Mesothelial cell of epicardium (in vitro differentiated cells): ENCODE measurements at places on chromosomes 11 and 22. TPM values are rescaled to one million over a fixed set of nuclear protein-coding genes. Genes with fewer than 3 reads are reported as not detected.

- peak; percentile 37 for DNase-seq
Observed at GRCh38 chr11:69240332-69241074, 53.5 kb upstream of the MYEOV start.

OR5D16 gene
- not detected in 3 replicates for total RNA-seq

GRCh38 chr11:30019481-30019880, 2.7 kb upstream of the KCNA4 start:
- DNase-seq = no peak

P4HA3 gene
- total RNA-seq = 1.4 to 1.7 TPM (median 1.6 TPM) in 3 replicates

GRCh38 chr22:46540874-46541273, 3.5 kb upstream of the CELSR1 start:
- no peak for DNase-seq

CDHR5 gene
- total RNA-seq = 0.27 to 0.58 TPM (median 0.34 TPM) in 3 replicates

KCNE3 gene
- 4.3 to 5.1 TPM (median 5.0 TPM) in 3 replicates for total RNA-seq

DNA sequence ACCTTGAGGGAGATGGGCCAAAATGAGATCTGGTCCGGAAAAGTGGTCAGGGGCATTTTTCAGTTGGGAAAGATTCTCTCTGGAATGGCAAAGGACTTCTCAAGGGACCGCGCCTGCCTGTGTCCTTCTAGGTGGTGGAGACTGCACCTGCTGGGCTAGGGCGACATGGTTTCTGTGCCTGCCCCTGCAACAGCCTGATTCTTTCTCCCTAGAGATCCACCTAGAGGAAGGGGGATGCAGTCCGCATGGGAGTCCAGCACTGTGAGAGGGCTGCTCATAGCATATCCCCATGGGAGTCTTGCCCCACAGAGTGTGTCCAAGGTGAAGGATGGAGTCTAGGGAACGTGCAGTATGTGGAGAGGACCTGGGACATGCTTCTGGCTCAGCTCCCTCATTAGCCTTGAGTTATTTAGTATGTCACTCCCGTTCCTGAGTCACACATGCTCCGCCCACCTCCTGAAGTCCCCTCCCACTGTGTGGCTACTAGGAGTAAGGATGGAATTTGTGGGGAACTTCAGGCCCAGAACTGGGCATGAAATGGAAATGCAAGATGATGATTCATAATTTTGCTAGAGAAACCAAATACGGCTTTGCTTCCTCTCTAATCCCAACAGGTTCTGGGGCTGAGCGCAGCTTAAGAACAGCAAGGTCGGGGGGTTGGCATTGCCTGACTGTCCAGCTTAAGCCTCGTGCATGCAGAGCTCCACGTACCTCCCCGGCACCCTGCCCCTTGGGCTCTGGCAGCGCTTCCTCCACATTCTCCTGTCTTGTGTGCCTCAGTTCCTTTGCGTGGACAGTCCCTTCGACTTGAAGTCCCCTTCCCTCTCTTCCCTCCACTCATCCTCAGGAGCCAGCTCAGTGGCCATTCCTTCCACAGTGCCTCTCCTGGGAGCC, 35.0 kb downstream of the GRIK4 start:
- DNase-seq = no peak

- DNase-seq = no peak
Observed at GRCh38 chr11:106249617-106250239, 172.3 kb downstream of the AASDHPPT start.

- no peak for DNase-seq
Observed at GRCh38 chr22:42586381-42586780, 28.3 kb downstream of the POLDIP3 start.

KCNQ1OT1 gene
- total RNA-seq = 30.5 to 35.1 TPM (median 31.9 TPM) in 3 replicates

DNA sequence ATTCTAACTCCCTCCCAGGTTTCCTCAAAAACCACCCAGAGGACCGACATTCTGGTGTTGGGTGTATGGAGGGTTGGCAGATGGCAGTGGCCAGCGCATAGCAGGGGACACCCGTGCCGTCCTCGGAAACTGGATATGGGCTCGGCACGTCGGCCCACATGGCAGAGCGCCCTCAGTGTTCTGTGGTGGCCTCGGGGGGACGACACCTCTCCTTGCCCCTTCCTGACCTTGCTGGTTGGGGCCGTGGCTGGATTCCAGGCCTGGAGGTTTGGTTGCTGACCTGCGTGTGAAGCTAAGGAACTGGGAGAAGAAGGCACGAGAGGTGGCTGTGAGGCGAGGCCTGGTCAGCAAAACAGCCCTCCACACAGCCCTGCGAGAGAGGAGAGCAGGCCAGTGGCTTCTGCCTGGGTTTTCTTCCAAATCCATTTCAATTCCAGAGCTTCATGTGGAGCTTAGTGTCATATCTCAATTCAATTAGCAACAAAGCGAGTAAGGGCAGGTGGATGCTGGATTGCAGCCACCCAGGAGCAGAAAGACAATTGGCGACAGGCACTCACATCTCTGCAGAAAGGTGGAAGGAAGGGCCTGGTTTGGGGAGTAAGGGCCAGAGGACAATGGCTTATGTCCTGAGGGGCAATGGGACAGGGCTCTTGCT, 478.4 kb downstream of the BRD1 start:
- no peak for DNase-seq

DNA sequence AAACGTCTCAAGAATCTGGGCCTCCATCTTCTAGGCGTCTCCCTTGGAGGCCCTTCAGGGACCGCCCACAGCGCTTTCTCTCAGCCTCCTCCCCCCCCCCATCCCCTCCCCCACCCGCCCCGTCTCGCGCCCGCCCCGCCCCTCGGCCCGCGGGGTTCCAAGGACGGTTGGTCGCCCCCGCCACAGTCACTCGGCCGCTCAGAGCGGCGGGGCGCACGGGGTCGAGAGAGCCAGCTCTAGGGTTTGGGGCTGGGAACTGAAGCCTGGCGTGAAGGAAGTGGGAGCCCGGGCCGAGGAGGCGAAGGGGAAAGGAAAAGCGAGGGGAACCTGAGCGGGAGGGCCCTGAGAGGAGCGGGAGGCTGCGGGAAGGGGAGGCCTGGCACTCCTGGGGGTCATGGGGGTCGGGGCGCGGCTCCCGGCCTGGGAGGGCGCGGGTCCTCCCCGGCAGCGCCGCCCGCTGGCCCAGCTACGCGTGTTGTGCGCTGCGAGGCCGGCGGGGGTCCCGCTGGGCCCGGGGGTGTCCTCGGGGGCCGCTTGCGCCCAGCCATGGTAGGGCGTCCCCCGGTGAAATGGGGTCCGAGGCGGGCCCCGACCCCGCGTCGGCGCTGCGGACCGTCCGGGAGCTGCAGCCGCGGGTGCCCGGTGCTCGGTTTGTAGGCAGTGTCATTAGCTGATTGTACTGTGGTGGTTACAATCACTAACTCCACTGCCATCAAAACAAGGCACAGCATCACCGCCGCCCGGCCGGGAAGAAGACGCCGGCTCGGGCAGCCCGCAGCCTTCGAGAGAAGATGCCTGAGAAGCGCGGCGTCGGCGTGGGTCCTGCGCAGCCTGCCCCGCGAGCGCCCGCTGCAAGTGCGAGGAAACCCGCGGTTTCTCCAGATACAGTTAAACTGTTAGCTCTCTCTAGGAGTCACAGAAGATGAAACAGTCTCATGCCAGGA, at the start of gene BTG4:
Gene BTG4, minus strand, starts transcription at position 91 of the 944 bp plus-strand sequence. CDS start 13,610 bp downstream, outside the sequence.
- DNase-seq = no peak

GRCh38 chr22:29308148-29308790, 1.8 kb downstream of the GAS2L1 start:
- peak; percentile 38 for DNase-seq

DNA sequence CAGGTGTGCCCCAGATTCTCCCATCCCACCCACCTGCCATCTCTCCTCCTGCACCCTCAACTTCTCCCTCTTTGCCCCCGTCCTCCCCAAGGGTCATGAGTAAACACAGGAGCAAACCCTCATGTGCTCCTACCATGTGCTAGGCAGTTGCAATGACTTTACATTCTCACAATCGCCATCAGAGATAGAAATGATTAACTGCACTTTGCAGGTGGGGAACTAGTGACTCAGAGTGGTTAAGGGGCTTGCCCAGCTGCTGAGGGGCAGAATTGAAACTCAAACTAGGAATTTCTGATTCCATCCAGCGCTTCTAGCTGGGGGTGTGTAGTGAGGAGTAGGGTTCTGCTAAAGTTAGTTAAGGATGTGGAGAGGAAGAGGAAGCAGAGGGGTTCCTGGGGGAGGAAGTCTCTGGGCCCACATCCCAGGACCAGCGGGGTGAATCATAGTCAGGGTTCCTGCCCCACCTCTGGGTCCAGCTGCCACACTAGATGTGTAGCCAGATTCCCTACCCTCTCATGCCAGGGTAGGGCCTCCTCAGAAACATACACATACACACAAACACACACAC, 16.0 kb upstream of the PRG2 start:
- no peak for DNase-seq

FXYD2 gene
- 5.7 to 7.1 TPM (median 6.3 TPM) in 3 replicates for total RNA-seq

DNA sequence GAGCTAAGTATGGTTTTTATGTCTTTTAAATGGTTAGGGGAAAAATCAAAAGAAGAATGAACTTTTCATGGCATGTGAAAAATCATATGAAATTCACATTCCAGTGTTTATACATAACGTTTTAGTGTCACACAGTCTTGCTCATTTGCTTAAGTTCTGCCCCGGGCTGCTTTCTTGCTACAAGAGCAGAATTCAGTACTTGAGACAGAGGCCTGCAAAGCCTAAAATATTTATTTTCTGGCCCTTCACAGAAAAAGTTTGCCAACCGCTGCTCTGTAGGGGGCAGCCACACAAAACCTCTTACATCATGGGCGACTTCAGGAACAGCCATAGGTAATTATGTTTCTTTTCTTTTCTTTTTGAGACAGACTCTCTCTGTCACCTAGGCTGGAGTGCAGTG, 1.0 kb upstream of the ATG2A start:
- DNase-seq = no peak

DNA sequence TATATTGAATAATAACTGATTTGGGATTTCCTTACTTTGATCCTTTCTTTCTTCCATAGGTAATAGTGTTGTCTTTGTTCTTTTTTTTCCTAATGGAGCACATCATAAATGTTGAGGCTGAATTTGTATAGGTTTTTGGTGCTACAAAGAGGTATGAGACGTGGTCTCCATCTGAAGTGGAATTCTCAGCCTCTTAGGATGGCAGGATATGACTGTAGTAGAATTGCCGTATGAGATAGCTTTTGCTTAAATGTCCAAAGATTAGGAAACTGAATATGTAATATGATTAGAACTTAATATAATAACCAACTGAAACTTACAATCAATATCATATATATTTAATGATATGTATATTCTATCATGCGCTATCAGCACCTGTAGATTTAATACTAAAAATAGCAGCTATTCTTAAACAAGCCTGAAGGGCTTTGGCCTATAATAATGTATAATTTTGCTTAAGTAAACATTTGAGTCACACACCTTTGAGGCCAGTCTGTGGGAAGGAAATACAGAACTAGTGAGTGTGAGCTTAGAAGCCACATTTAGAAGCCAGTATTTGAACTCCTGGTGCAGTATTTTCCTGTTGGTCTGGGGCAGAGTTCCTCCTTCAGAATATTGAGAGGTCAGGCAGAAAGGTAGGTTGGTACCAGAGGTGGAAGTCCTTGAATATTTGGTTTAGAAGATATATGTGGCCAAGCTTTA, 62.6 kb downstream of the SWAP70 start:
- DNase-seq = no peak

DNA sequence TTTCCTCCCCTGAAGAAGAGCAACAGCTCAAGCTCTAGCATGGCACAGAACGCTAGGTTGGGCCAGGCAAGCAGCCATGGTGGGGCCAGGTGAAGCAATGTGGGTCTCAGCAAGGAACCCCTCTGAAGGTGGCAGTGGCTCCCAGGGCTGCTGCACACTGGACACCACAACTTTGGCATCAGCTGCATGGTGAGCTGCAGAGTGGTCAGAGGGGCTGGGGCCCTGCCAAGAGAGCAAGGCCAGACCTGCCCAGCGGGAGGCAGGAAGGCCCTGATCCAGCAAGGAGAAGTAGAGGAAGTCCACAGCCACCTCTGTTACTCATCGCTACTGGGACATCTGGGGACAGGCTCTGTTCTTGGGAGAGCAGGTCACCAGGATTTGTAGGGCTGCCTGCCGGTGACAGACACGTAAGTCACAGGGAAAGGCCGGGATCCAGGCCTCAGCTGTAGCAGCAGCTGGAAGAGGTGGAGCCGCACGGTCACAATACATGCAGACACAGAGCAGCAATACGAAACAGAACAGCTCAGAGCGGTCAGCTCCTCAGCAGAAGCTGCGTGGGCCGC, 12.4 kb downstream of the CYB561A3 start:
- DNase-seq = no peak

DNA sequence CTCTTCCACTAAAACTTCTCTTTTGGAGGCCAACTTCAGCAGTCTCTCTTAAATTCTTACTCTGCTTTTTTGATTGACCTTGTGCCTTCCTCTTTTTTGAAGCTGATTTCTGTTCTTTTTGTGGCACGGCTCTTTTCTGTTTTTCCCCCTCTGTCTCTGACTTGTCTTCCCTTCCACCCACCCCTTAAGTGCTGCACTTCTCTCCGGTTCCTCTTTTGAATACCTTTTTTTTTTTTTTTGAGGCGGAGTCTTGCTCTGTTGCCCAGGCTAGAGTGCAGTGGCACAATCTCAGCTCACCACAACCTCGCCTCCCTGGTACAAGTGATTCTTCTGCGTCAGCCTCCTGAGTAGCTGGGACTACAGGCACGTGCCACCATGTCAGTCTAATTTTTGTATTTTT, 211.9 kb downstream of the BLID start:
- DNase-seq = no peak

DNA sequence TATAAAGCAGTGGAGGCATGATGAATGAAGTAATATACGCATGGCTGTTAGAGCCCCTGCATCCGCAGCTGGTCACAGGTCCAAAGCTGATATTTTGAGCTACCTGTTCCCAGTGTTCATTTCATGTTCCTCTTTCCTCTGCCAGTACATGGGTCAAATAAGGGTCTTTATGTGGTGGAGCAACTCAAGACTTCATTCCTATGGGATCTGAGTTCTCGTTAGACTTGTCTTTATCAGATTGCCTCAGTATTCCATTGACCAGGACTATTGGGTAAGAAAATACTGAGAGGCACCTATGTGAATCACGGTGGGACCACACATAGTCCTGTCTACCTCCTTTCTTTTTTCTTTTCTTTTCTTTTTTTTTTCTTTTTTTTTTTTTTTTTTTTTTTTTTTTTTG, 25.2 kb downstream of the NCF4 start:
- DNase-seq = no peak

DNA sequence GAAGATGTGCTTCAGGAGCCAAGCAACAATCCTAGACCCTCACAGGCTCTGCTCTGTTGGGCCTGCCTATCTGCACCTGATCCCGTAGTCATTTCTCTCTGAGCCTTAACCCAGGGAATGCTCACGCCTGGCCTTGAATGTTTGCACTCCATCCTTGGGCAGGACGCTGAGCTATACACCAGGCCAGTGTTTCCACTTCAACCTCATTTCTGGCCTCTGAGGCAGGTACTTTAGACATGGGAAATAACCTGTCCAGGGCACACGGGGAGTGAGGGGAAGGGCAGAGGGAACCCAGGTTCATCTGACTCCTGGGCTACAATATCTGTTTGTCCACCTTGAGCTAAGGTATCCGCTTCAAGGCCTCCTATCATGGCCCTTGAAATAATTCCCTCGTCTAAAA, 9.9 kb downstream of the RSPH14 start:
- no peak for DNase-seq

- DNase-seq = no peak
Observed at GRCh38 chr11:66011239-66011784, 496 bp upstream of the CST6 start.

GRM5 gene
- total RNA-seq = 0.35 to 0.42 TPM (median 0.41 TPM) in 3 replicates

CASTOR1 gene
- total RNA-seq = 10.9 to 13.5 TPM (median 13.5 TPM) in 3 replicates

- no peak for DNase-seq
Observed at GRCh38 chr11:32266601-32267000, 168.7 kb downstream of the WT1 start.

GRCh38 chr22:27470169-27470772, 331.3 kb downstream of the MN1 start:
- no peak for DNase-seq

- no peak for DNase-seq
Observed at GRCh38 chr11:22407921-22408320, 69.7 kb downstream of the SLC17A6 start.

RIC3 gene
- total RNA-seq = 1.9 to 2.4 TPM (median 2.1 TPM) in 3 replicates

SYNGR1 gene
- 37.4 to 38.9 TPM (median 38.9 TPM) in 3 replicates for total RNA-seq

VPREB1 gene
- not detected in 3 replicates for total RNA-seq
